Endodermal cell (in vitro differentiated cells): ENCODE measurements at places on chromosomes 13 and 19. TPM values are rescaled to one million over a fixed set of nuclear protein-coding genes. Genes with fewer than 3 reads are reported as not detected.

CDC16 gene
- 89.1 to 100 TPM (median 89.7 TPM) in 3 replicates for total RNA-seq

- DNase-seq: no peak
These were observed 954.7 kb downstream of the SLITRK6 start for GRCh38 chr13:84844473-84844872.

- DNase-seq: no peak
These were observed 14.3 kb upstream of the QTRT1 start for GRCh38 chr19:10686661-10687517.

TEAD2 gene
- 114 to 157 TPM (median 142 TPM) in 3 replicates for total RNA-seq

DNA sequence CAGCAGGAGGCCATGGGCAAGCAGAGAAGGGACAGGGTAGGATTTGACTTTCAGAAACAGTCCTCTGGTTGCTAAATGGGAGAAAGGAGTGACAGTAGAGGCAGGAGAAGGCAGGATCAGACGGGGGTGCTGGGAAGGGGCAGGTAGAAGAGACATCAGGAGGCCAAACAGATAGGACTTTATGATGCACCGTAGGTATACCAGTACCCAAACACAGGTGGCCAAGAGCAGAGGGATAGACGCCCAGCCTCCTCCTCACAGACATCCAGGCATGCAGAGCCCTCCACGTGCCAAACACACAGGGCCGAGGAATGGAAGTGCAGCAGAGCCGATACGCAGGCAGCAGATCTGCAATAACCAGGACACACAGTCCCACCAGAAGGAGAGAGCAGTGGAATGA, 1.3 kb upstream of the AXL start:
- DNase-seq: peak; percentile 49

LILRB5 gene
- total RNA-seq: not detected in 2 replicates

GRCh38 chr13:110824702-110825300, 90.1 kb downstream of the ANKRD10 start:
- DNase-seq: peak; percentile 25

GRCh38 chr19:4443966-4444764, 13.4 kb downstream of the UBXN6 start:
- DNase-seq: peak; percentile 64

GFY gene
- 0.27 TPM in 1 of 3 replicates, not detected in the others for total RNA-seq

OSCAR gene
- total RNA-seq: 0.44 to 3.2 TPM (median 0.46 TPM) in 3 replicates

FDX2 gene
- 15.8 to 30.7 TPM (median 23.2 TPM) in 3 replicates for total RNA-seq

- DNase-seq: no peak
These were observed 1.8 kb downstream of the APOC4 start for GRCh38 chr19:44943801-44944249.

TLE6 gene
- total RNA-seq: 17.3 to 56.4 TPM (median 18.6 TPM) in 3 replicates

GRCh38 chr13:75258159-75258782, 223.7 kb downstream of the TBC1D4 start:
- DNase-seq: no peak

NR2F6 gene
- total RNA-seq: 76.1 to 111 TPM (median 107 TPM) in 3 replicates

DNA sequence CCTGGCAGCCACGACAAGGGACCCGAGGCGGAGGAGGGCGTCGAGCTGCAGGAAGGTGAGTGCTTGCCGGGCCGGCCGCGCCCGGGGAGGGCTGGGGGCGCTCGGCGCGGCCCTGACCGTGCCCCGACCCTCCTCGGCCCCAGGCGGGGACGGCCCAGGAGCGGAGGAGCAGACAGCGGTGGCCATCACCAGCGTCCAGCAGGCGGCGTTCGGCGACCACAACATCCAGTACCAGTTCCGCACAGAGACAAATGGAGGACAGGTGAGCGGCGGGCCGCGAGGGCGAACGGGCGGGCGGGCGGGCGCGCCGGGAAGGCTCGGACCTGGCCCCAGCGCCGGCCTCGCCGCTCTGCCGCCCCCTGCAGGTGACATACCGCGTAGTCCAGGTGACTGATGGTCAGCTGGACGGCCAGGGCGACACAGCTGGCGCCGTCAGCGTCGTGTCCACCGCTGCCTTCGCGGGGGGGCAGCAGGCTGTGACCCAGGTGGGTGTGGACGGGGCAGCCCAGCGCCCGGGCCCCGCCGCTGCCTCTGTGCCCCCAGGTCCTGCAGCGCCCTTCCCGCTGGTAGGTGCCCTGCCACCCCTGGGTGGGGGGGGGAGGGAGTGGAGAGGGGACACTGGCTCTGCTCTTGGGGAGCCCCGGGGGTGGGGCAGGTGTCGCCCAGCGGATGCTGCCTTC, 816 bp downstream of the USF2 start:
- peak; percentile 97 for DNase-seq

THSD8 gene
- total RNA-seq: 31.6 and 34.4 TPM in 2 replicates

PROZ gene
- 0.63 to 1.0 TPM (median 0.84 TPM) in 3 replicates for total RNA-seq

DNA sequence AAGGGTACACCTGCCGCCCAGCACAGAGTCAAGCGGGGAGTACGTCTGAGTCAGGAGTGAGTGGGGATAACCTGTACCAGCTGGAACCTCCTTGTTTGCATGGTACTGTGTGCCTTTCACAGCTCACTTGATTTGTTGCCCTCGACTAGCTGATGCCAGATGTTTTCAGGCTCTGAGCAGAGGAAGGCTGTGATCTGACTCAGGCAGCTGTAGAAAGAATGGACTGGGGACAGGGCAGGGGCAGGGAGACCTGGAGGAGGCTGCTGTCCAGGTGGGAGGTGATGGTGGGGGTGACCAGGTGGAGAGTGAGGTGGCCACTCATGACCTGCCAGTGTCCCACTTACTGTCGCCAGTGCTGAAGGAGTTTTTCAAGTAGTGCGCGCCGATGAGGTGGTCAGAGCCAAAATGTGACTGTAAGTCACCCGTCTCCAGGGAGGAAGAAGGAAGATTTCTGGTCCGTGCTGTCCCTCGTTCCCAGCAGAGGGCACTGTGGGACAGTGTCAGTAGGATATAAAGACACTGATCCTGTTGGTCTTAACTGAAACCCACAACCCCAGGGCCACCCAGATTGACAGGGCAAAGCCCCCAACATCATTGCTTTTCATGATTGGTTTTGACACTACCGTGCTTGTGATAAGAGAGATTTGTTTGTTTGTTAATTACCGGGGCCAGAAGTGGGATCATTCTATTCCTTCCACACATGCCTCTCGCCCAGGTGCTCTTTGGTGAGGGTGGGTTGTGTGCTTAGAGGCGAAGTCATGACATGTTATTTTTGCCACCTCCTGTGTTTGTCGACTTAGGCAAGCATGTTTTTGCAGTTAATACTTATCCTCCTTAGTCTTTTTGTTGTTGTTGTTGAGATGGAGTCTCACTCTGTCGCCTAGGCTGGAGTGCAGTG, 128.4 kb downstream of the DPF1 start:
- DNase-seq: peak; percentile 94

DNA sequence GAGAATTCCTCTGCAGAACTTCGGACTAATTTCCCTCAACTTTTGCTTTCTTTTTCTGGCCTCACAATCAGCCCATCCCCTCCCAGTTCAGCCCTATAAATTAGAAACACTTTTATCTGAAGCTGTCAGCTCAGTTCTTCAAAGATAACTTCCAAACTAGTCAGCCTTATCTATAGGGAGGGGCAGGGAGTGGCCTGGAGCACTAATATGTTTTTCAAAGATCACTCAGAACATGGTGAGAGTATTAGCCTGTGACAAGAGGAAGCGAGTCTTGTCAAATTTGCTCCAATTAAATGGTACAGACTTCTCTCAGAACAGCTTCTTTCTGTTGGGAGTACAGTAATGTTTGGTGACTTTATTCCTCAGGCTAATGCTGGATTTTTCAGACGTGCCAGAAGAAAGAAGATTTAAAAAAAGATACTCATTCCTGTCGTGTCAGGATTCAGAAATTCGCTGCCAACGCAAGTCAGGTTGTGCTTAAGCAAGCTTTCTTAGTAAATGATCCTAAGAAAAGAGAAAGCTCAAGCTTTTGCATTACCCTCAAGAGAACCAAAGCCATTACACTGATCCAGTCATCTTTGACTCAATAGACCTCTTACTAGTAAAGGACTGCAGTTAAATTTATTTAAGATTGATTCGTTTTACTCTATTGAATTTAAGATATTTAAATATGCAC, 1033.6 kb downstream of the SLITRK5 start:
- no peak for DNase-seq

CLEC17A gene
- not detected in 3 replicates for total RNA-seq

GRCh38 chr19:38700350-38700901, 43.8 kb downstream of the CAPN12 start:
- DNase-seq: no peak

ZNF304 gene
- total RNA-seq: 11.6 and 11.7 TPM in 2 replicates

RNASEH2B gene
- total RNA-seq: 23.4 to 45.1 TPM (median 44.1 TPM) in 3 replicates

GRCh38 chr19:15671891-15672579, 852 bp upstream of the CYP4F12 start:
- DNase-seq: no peak

DNA sequence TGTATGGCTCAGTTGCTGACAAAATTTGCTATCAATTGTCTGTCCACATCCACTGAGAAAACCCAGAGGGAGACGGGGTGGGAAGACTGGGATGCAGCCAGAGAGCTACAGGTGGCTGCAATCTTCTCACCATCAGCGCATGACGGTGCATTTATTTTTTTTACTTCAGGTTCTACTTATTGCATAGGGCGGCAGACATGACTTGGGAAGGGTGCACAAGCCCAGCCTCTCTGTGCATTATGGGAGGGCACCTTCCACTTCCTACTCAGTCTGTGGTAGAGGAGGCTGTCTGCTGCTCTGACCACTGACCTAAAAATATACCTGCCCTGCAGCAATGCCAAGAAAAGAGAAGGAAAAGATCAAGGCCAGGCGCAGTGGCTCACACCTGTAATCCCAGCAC, 73.1 kb downstream of the ABCC4 start:
- no peak for DNase-seq

DNA sequence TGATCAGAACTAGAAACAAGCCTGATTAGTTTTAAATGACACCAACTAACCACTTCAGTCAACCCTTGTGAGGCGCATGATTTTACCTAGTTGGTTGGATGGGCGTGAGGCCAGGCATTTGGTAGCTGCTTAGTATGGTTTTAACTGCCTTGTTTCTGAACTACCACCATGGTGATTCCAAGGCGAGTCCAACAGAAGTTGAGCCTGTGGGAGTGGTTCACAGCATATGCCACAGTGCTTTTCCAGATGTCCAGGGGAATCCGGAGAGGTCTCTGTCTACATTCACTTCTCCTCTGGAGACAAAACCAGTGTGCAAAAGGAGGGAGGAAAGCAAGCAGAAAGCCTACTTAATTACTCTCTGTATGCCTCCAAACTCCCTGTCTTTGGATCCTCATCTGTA, 524.1 kb downstream of the GPC6 start:
- no peak for DNase-seq

DNA sequence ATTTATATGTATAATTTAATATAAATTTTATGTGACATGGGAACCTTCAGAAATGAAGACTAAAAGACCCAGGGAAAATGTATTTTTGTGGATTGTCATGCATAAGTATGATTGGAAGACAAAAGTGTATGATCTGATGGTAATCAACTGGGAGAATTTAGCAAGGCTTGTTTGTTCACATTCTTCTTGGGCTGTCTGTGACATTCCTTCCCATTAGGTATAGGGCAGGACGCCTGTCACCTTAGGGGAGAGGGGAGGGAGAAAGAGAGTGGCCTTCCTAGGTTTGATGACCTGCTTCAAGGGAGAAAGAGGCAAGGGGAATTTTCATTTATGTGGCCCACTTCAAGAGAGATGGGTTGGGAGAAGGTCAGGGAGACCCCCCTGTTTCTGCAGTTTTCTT, 22.4 kb downstream of the PIBF1 start:
- peak; percentile 49 for DNase-seq

GRCh38 chr19:55071129-55071502, 4.6 kb upstream of the EPS8L1 start:
- DNase-seq: no peak

DNA sequence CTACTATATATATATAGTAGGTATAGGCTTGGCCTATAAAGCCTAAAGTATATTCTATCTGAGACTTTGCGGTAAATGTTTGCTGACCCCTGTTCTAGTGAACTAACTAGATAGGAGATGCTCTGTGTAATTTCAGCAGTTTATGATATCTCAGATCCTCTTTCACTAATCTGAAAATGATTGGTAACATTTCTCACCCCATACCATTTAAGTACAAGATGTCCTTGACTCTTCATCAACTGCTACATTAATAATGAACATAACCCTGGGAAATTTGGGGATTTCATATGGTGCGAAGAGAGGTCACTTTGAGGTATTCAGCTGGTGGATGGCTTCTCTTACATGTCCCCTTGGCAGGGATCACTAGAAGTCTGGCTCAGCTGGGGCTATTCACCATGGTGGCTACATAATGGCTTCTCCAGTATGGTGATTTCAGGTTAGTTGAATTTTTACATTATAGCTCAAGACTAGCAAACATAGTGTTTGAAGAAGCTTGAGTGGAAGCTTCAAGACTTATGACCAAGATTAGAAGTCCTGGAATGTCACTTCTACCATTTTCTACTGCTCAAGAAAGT, 103.6 kb upstream of the MYCBP2 start:
- DNase-seq: no peak

- peak; percentile 97 for DNase-seq
These were observed at the start of gene ZNF582 for GRCh38 chr19:56393119-56394012. Gene ZNF582, minus strand, starts transcription at chr19:56393534. Its CDS starts 1,782 bp downstream, at chr19:56391752.
